ENCODE measurements at places on chromosomes 16 and 17. TPM values are rescaled to one million over a fixed set of nuclear protein-coding genes. Genes with fewer than 3 reads are reported as not detected.

DNA sequence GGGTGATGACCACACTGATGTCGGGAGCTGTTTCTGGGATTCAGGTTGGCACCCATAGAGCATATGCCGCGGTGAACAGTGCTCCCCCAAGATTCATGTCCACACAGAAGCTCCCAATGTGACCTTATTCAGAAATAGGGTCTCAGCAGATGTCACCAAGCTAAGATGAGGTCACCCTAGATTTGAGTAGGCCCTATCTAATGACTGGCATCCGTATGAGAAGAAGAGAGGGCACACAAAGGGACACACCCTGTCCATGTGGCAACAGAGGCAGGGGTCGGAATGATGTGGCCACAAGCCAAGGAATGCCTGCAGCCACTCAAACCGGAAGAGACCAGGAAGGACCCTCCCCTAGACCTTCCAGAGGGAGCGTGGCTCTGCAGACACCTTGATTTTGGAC, 35.5 kb downstream of the TBC1D16 start:
- peaks cover 3% of the 10 kb centered on the region for H3K4me1 ChIP-seq
- no peak for DNase-seq
- H3K36me3 ChIP-seq = peaks cover 4% of the 10 kb centered on the region
- H3K27ac ChIP-seq = no peak overlapping the region
- no peak overlapping the region for H3K4me3 ChIP-seq
- H3K27me3 ChIP-seq = no peaks in the 10 kb centered on the region

DNA sequence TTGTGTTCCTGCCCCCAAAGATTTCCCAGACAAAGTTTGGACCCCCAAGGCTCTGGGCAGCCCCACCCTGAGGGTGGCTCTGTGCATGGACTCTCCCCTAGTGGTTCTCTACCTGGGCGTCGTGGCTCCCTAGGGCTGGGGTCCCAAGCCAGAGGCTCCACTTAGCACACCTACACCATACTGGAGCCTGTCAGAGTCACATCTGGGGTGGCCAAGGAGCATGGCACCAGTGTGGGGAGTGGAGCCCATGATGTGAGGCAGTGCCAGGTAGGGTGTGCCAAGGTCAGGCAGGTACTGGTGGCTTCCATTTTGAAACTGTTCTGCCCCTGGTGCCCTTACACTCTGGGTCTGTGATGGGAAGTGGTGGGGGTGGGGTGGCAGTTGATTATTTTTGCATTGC, 109.9 kb upstream of the GNAO1 start:
- H3K27ac ChIP-seq = no peak overlapping the region
- no peak for DNase-seq

GRCh38 chr16:11386791-11387546, 41.7 kb downstream of the RMI2 start:
- peaks cover 26% of the 10 kb centered on the region for H3K4me1 ChIP-seq
- H3K36me3 ChIP-seq = no peaks in the 10 kb centered on the region
- H3K27ac ChIP-seq = no peak overlapping the region
- H3K27me3 ChIP-seq = no peaks in the 10 kb centered on the region
- no peak for DNase-seq
- no peak overlapping the region for H3K4me3 ChIP-seq

DNA sequence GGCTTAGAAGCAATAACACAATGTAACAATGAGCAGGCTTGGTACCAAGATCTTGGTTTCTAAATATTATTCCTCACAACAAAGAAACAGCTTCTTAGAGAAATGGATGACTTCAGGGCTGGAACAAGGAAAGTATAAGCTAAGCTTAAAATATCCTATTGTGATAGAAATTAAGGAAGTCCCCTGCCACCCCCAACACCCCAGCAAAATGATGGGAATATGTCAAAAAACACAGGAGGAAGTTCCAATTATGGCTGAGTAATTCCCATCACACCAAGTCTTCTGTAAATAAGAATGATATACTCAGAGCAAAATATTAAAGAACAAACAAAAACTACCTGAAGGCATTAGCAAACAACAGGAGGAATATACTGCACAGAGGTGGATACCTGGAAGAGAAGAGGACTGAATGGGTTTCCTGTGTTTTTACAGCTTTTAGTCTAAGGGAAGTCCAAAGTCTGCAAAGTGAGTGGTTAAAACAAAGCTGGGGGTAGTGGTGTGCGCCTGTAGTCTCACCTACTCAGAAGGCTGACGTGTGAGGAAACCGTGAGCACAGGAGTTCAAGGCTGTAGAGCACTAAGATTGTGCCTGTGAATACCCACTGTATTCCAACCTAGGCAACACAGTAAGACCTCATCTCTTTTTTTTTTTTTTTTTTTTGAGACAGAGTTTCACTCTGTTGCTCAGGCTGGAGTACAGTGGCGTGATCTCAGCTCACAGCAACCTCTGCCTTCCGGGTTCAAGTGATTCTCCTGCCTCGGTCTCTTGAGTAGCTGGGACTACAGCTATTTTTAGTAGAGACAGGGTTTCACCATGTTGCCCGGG, 17.1 kb upstream of the ATP6V0A1 start:
- no peak overlapping the region for H3K27ac ChIP-seq
- H3K4me1 ChIP-seq = peaks cover 4% of the 10 kb centered on the region
- no peak overlapping the region for H3K4me3 ChIP-seq
- no peaks in the 10 kb centered on the region for H3K27me3 ChIP-seq
- no peaks in the 10 kb centered on the region for H3K36me3 ChIP-seq

The CRYBA1 gene
- not detected for total RNA-seq

The TLCD2 gene
- total RNA-seq = 4.6 TPM

The OTOP3 gene
- total RNA-seq = not detected

- no peaks in the 10 kb centered on the region for H3K27me3 ChIP-seq
- H3K27ac ChIP-seq = no peak overlapping the region
- DNase-seq = peak; percentile 49
- H3K4me3 ChIP-seq = no peak overlapping the region
- no peaks in the 10 kb centered on the region for H3K36me3 ChIP-seq
- H3K4me1 ChIP-seq = no peaks in the 10 kb centered on the region
These were observed 37.5 kb downstream of the IL21R start for GRCh38 chr16:27439271-27440018.

GRCh38 chr17:15516150-15516549, 47.1 kb downstream of the TVP23C start:
- H3K36me3 ChIP-seq = peaks cover 24% of the 10 kb centered on the region
- no peaks in the 10 kb centered on the region for H3K27me3 ChIP-seq
- H3K27ac ChIP-seq = no peak overlapping the region
- H3K4me3 ChIP-seq = no peak overlapping the region
- H3K4me1 ChIP-seq = peaks cover 3% of the 10 kb centered on the region

- H3K4me1 ChIP-seq = no peaks in the 10 kb centered on the region
- H3K27ac ChIP-seq = no peak overlapping the region
- no peaks in the 10 kb centered on the region for H3K36me3 ChIP-seq
These were observed 230.1 kb upstream of the CCL2 start for GRCh38 chr17:34024806-34025551.

DNA sequence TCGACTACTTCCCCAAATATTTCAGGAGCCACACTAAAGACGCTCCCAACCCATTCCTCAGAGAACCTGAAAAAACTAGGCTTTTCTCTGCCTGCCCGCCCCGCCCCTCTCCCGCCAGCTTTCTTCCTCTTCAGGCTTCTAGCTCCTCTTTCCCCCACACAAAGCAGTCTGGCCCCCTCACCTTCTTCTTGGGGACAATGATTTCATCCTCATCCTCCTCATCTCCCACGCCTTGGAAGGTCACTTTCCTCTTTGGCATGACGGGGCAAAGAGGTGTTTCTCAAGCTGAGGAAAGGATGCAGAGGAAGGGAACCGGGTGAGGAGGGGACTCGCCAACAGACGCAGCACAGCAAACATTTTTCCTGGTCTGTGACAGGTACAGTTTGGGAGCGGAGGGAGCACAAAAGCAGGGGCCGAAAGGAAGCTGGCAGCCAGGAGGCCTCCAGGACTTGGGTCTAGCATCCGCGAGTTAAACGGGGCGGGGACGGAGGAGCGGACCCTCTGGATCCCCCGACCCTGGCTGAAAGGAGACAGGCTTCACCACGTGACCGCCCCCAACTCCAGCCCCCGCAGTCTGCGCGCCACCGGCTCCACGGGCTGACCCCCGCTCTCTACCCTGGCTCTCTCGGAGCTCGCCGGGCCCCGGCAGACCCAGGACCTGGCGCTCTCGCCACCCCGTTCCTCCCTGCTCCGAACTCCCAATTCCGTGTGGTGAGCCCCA, 525 bp downstream of the CD2BP2 start:
- no peak for DNase-seq
- H3K36me3 ChIP-seq = peaks cover 58% of the 10 kb centered on the region
- peak overlapping the region; percentile 95 for H3K27ac ChIP-seq

The EFCAB5 gene
- total RNA-seq = 0.13 TPM

GRCh38 chr17:75159196-75160031, 5.1 kb upstream of the JPT1 start:
- no peak overlapping the region for H3K27ac ChIP-seq
- H3K36me3 ChIP-seq = peaks cover 7% of the 10 kb centered on the region
- DNase-seq = peak; percentile 16
- H3K27me3 ChIP-seq = no peaks in the 10 kb centered on the region
- H3K4me1 ChIP-seq = peaks cover 9% of the 10 kb centered on the region

The COL1A1 gene
- 36.0 TPM for total RNA-seq

DNA sequence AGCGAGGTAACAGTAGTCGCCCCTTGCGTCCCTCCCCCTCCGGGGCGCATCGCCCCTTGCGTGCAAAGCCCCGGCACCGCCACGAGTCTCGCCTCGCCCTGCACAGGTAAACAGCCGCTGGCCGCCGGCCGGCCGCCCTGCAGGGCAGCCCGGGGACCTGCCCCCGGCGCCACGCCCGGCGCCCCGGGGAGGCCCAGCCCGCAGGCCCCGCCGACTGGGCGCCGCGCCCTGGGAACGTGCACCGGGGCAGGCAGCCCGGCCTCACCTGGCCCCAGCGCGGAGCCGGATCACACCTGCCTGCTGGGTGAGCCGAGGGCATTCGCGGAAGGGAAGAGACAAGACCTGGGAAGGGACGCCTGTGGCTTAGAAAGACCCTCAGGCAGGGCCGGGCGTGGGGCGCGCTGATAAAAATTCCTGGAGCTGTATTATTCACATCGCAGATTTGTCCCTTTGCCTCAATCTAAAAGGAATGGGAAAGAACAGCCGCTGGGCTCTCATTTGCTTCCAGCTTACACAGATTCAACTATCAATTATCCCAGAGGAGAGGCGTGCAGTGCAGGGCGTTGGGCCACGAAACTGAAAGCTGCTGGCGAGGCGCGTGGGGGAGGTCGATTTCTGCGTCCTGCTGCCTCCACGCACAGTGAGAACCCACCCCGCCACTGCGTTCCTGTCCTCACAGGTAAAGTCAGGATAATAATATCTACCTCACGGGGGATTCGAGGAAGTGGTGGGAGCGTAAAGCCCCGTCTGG, 451.9 kb downstream of the SLC39A11 start:
- H3K36me3 ChIP-seq = no peaks in the 10 kb centered on the region
- no peaks in the 10 kb centered on the region for H3K4me1 ChIP-seq
- no peak overlapping the region for H3K27ac ChIP-seq
- peak overlapping the region; percentile 27 for H3K4me3 ChIP-seq
- DNase-seq = no peak

- H3K27ac ChIP-seq = no peak overlapping the region
- H3K36me3 ChIP-seq = no peaks in the 10 kb centered on the region
- no peaks in the 10 kb centered on the region for H3K27me3 ChIP-seq
- peak overlapping the region; percentile 17 for H3K4me3 ChIP-seq
- no peak for DNase-seq
These were observed 22.3 kb upstream of the SMPD3 start for GRCh38 chr16:68470461-68471150.

- H3K4me3 ChIP-seq = no peak overlapping the region
- no peaks in the 10 kb centered on the region for H3K27me3 ChIP-seq
- no peaks in the 10 kb centered on the region for H3K4me1 ChIP-seq
- H3K36me3 ChIP-seq = peaks cover 100% of the 10 kb centered on the region
- DNase-seq = no peak
These were observed 63.4 kb downstream of the GTF3C1 start for GRCh38 chr16:27486344-27486743.

DNA sequence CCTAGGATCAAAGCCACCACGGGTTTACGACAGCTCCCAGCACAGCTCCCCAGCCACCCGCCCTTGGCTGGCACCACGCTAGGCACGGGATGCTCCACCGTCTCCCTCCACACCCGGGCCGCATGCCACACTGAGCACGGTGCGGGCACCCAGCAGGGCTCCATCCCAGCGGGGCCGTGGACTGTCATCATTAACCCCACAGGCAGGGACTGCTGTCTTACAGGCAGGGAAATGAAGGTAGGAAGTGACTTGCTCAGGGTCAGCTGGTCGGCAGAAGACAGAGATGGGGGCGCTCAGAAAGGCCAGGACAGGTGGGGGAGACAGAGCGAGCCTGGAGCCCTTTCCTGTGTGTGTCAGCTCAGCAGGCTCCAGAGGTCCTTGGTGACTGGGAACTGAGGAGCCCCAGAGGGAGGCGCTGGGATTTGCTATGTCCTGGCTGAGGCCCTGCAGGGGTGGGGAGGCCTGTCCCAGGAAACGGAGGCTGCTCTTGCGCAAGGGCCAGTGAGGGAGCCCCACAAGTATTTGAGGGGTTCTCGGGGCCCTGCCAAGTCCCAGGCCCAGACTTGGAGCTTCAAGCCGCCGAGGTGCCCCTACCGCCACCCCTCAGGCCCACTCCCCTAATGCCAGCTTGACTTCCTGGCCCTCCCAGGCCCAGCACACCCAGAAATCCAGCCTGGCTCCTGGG, 3.2 kb downstream of the UBALD1 start:
- no peaks in the 10 kb centered on the region for H3K27me3 ChIP-seq
- no peak overlapping the region for H3K4me3 ChIP-seq
- H3K27ac ChIP-seq = no peak overlapping the region
- no peak for DNase-seq
- peaks cover 28% of the 10 kb centered on the region for H3K36me3 ChIP-seq

The AXIN2 gene
- 36.9 TPM for total RNA-seq

- peak overlapping the region; percentile 96 for H3K4me3 ChIP-seq
- H3K4me1 ChIP-seq = peaks cover 75% of the 10 kb centered on the region
- H3K27ac ChIP-seq = peak overlapping the region; percentile 95
- H3K27me3 ChIP-seq = no peaks in the 10 kb centered on the region
- no peak for DNase-seq
- H3K36me3 ChIP-seq = peaks cover 14% of the 10 kb centered on the region
These were observed 3.0 kb upstream of the ACTG1 start for GRCh38 chr17:81515530-81516041.

- H3K27me3 ChIP-seq = peaks cover 41% of the 10 kb centered on the region
- no peaks in the 10 kb centered on the region for H3K36me3 ChIP-seq
- no peak overlapping the region for H3K27ac ChIP-seq
- no peak overlapping the region for H3K4me3 ChIP-seq
These were observed 15.5 kb upstream of the RBFOX3 start for GRCh38 chr17:79626156-79626890.

The MEIOB gene
- total RNA-seq = not detected

The RAD51C gene
- 9.5 TPM for total RNA-seq

- H3K27ac ChIP-seq = peak overlapping the region; percentile 98
- no peaks in the 10 kb centered on the region for H3K27me3 ChIP-seq
- H3K36me3 ChIP-seq = peaks cover 41% of the 10 kb centered on the region
- peak overlapping the region; percentile 74 for H3K4me3 ChIP-seq
- H3K4me1 ChIP-seq = peaks cover 95% of the 10 kb centered on the region
- DNase-seq = no peak
These were observed 6.4 kb downstream of the NFE2L1 start for GRCh38 chr17:48054238-48055185.

- no peak overlapping the region for H3K4me3 ChIP-seq
- H3K27ac ChIP-seq = no peak overlapping the region
- peaks cover 83% of the 10 kb centered on the region for H3K36me3 ChIP-seq
- H3K4me1 ChIP-seq = no peaks in the 10 kb centered on the region
These were observed 13.3 kb downstream of the C16orf90 start for GRCh38 chr16:3481696-3482658.

Measured in suprapubic skin (tissue), 4 donors.